ENCODE measurements at places on chromosomes 6 and 20.

- DNase-seq: no peak
Measured at GRCh38 chr6:10414756-10415616, at the start of gene TFAP2A. Gene TFAP2A (minus strand): TSS chr6:10415074. CDS start chr6:10414991, 83 bp downstream.

DNA sequence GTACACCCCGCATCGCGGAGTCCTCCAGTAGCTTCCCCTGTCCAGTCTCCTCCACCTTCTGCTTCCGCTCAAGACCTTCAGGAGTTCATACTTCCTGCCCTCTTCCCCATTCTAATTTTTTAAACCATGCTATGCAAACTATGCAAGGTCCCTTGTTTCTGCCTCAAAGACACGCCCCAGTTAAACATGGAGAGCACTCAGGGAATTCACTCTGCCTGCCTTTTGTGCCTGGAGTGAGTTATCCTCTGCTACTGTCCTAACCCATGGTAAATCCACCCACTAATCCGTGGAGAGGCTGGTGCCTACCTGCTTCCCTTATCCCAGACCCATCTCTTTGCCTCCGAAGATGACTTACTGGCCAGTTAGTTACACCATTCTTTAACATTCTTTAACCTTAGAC, 473.7 kb upstream of the JARID2 start:
- no peak for DNase-seq

- no peak for DNase-seq
Measured at GRCh38 chr6:46244670-46245069, 73.9 kb upstream of the ENPP5 start.

- peak; percentile 37 for DNase-seq
Measured at GRCh38 chr6:53437557-53438202, 88.9 kb upstream of the ELOVL5 start.

GRCh38 chr20:51311636-51312479, 230.7 kb downstream of the NFATC2 start:
- no peak for DNase-seq

GRCh38 chr6:168737014-168737413, 296.0 kb downstream of the SMOC2 start:
- DNase-seq: no peak

All from fibroblast of skin of left biceps (primary cell).